ENCODE measurements at places on chromosomes 4 and X.
A peak's percentile ranks its signal among the peaks of the same experiment; 100 is the strongest.

DNA sequence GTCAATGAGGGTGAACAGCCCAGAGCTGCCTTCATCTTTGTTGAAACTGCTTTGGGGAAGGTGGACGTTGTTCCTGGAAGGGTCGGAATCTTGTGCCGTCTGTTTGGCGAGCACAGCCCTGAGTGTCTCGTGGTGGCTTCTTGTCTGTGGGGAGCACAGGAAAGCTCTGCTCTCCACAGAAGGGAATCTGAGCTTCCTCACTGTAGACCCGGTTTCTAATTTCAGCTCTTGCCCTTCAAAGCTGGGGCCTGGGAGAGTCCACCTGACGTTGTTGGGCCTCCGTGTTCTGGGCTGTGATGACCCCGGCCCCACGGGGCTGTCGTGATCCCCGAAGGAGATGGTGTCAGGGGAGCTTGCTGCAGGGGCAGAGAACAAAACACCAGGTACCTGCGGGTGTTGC lies 47.5 kb downstream of the SORCS2 start:
- no peak for DNase-seq

DNA sequence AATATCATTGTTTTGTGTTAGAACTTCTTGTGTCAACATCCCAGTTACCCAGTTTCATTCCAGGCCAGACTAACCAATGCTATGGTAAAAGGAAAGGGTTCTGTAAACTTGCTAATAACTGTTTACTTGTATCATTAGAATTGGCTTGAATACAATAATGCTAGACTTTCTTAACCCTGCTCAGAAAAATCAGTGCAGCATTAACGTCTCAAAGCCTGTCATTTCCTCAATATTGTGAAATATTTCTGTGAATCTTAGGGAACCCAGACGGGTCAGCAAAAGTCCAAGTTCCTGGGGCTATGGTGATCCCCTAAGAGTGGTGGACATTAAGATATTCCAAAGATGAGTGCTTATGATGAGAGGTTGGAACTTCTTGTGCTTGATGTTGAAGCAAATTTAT lies 541.2 kb upstream of the MAGEB18 start:
- no peak for DNase-seq

DNA sequence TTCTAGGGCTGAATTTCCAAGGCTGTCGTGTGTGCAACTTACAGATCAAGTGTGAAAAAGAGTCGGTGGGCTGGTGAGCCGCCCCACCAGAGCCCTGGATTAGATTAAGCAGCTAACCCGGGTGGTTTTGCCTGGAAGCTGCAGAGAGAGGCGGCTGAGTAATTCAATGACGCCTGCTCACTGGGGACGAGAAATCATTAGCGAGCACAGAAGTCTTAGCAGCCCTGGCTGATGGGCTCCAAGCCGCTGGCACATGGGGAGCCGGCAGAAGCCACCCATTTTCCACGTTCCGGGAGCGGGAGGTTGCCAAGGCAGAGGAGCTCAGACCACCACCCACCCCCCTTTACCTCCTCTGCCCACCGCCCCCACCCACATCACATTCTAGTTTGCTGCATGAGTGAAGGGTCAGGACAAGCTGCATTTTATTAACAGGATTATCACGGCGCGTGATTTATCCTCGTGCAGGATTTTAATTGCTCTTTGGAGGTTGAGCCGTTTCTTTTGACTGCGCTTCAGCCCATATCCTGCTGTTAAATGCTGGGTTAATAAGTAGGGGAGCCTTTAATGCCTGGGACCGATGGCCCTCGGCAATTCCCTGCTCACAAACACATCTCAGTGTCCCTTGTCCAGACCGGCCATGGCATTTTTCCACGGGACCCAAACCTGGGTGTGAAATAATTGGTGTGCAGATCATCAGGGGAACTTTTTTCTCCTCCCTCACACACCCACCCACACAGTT lies 19.1 kb downstream of the BCOR start:
- DNase-seq: no peak

- DNase-seq: no peak
Observed at GRCh38 chr4:11729548-11729947, 300.9 kb upstream of the HS3ST1 start.

GRCh38 chr4:150342945-150343344 lies 239.0 kb upstream of the MAB21L2 start:
- no peak for DNase-seq

- no peak for DNase-seq
Observed at GRCh38 chr4:88012647-88013046, 5.2 kb downstream of the PKD2 start.

- DNase-seq: no peak
Observed at GRCh38 chr4:174358829-174359228, 75.1 kb downstream of the CEP44 start.

DNA sequence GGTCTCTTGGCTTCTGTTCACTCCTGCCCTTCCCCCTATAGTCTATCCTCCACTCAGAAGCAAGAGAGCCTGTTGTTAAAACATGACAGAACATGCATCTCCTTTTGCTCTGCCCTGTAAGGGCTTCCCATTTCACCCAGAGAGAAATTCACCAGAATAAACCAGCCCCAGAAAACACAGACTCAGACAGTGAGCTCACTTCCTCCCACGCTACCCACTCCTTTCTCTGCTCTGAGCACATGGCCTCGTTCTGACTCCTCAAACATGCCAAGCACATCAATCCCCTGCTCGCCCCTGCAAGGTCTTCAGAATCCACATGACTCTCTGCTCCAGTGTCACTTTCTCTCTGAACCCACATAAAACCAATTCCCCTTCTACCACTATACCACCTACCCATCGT lies 50.4 kb downstream of the MID1 start:
- peak; percentile 29 for DNase-seq

- no peak for DNase-seq
Observed at GRCh38 chr4:119629142-119629471, 503 bp upstream of the PDE5A start.

- no peak for DNase-seq
Observed at GRCh38 chr4:74437866-74438265, 7.1 kb upstream of the AREG start.

- no peak for DNase-seq
Observed at GRCh38 chr4:81429607-81430006, 42.1 kb downstream of the RASGEF1B start.

DNA sequence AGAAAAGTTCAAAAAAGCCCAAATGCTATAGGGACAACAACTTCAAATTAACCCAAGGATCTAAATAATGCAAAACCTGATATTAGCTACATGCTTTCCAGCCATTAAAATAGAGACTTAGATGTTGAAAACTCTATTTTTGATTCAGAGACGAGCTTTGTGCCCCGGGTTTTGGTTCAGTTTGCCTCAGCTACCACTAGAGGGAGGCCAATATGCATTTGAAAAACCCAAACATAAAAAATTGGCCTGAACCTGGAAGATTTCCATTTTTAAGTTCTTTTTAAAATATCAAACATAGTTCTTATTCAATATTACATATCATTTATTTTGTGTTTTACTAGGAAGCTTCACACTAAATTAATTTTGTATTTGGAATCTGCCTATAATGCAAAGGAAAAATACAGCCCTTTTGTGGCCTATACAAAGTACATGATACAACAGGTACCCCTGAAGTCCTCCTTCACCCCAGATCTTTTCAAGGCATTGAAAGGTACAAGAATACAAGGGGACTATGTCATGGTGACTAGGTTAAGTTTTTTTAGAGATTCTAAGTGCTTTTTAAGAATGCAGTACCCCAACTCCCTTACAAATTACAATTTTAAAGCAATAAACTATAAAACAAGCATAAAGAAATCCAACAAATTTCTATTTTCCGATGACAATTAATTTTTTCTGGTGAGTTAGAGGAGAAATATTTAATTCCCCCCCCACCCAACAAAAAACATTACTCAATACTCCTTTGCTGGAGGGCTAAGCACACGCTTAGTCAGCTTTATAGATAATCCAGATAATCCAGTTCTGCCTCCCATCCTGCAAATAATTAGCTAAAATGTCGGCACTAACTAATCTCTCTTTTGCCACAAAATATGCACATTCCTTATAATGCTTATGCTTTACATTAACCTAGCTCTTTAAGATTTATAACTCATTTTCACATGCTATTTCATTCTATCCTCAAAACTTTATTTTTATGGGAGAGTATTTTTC lies 97.7 kb upstream of the PTPN13 start:
- DNase-seq: peak; percentile 32

DNA sequence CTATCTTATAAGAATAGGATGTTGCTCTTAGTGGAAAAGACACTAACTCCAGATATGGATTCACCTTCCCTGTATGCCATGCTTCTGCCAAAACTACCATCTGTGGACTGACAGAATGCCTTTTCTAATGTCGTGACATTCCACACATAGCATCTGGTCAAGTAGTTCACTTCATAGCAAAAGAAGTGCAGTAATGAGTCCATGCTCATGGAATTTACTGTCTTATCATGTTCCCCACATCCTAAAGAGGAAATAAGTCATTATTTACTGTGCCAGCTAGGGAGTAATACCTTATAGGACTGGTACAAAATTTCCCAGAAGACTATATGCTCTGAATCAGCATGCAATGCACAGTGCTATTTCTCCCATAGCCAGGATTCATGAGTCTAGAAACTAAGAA lies 562.4 kb downstream of the TLL1 start:
- no peak for DNase-seq

GRCh38 chr4:122541996-122542395 lies 78.9 kb downstream of the IL21 start:
- no peak for DNase-seq

- DNase-seq: peak; percentile 84
Observed at GRCh38 chr4:26826721-26827120, 33.9 kb upstream of the STIM2 start.

DNA sequence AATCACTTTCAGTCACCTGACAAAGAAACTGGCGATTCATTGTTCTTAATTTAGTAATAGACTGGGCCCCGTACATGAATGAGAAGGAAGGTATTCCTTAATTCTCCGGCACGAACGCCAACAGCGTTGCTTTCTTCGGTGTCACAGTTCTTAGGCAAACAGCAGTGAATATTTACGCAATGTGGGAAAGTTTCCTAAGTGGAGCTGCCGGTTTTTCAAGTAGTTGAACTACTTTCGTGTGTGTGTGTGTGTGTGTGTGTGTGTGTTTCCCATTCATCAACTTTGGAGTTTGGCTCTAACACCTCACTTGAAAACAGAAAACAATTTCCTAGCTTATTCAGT lies 651 bp downstream of the NXT2 start:
- DNase-seq: peak; percentile 65

DNA sequence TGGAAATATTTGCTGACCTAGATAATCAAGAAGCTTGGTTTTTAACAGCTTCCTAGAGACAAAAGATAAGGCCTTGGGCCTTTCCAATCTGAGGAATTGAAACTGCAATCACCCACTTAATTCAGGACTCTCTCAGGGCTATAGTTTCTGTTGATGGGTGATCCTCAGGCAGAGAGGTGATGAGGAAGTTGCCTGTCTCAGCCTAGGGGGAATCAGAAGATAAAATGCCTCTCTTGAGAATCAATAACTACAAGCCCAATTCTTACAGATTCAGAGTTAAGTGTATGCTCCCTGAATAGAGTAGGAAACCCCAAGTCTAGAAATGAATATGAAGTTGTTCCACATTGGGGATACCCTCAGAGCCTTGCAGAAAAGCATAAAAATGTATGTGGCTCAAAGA lies 45.5 kb downstream of the NFKB1 start:
- DNase-seq: no peak

GRCh38 chr4:105282489-105282888 lies 135.8 kb downstream of the TET2 start:
- DNase-seq: no peak

- DNase-seq: no peak
Observed at GRCh38 chrX:12139934-12140611, 1.8 kb downstream of the FRMPD4 start.

GRCh38 chr4:2755821-2756690 lies at the start of gene TNIP2:
TSS of gene TNIP2 (minus strand) at chr4:2756336. CDS start at chr4:2756289, 47 bp downstream.
- DNase-seq: peak; percentile 83

- peak; percentile 96 for DNase-seq
Observed at GRCh38 chr4:5753766-5754528, 42.9 kb downstream of the EVC start.

DNA sequence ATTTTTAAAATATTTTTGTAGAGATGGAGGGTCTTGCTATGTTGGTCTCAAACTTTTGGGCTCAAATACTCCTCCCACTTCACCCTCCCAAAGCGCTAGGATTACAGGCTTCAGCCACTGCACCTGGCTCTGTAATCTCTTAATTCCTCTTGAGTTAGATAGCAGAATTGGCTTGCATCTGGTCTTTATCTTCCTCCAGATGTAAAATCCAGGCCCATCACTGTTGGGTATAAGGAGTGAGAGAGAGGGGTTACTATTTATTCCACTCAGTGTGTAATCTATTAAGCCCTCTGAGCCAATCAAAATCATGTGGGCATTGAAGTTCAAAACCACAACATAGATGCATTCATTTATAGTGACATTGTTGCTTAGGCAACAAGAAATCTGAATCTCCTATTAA lies 33.9 kb downstream of the ANK2 start:
- no peak for DNase-seq

Measured in lung microvascular endothelial cell (primary cell).